ENCODE measurements at places on chromosomes 2 and 18.

GRCh38 chr2:15768615-15769014, 171.7 kb upstream of the MYCN start:
- no peak for DNase-seq

GRCh38 chr2:112480530-112481049, 1.4 kb upstream of the TTL start:
- DNase-seq, result no peak

GRCh38 chr2:149832324-149832723, 244.7 kb upstream of the MMADHC start:
- DNase-seq, result no peak

DNA sequence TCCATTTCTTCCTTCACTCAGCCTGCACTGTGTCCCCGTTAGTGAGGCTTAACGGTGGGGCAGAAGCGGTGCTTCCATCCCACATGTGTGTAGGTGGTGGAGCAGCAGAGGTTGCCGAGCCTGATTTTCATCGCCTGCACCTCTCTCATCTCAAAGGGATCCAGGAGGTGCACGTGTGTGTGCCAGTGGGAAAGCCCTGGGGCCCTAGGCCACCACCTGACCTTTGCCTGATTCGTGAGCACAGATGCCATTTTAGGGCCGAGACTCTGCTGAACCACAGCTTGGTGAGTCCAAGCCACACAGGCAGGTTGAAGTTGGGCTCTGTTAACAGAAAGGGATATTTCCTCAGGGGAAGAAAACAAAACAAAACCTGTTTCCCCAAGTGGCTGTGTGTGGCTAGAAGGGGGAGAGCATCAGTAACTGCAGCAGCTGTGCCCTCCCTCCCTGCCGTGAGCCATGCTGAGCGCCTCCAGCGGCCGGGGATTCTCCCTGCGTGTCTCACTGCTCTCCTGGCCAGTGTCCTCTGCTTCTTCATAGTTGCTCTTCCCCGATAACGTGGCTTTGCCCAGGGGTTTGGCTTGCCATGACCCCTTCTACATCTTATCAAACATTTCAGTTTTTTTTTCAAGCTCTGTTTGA, 81.5 kb downstream of the MAPRE2 start:
- no peak for DNase-seq

DNA sequence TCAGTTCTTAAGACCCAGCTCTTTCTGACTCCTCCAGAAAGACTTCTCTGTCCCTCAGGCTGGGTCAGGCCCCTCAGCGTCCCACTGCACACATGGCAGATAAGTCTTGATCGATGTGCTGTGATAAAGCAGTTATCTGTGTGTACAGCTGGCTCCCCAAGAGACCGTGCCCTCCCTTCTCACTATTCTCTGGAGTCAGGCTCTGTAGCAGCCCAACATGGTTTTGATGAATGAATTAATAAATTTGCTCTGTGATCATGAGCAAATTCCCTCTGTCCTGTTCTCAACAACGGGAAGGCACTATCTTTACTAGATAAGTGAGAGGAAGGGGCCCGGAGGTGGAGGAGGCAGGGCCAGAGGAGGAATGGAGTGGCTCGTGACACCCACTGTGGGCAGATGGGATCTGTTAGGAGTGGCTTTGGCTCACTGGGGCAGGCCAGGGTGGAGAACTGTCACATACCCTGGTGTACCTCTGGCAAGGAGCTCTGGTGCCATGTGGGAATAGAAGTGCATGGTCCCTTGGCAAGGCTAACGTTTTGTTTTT, 48.3 kb downstream of the ZFP36L2 start:
- DNase-seq, result no peak
